ENCODE measurements at places on chromosomes 6 and 20.

DNA sequence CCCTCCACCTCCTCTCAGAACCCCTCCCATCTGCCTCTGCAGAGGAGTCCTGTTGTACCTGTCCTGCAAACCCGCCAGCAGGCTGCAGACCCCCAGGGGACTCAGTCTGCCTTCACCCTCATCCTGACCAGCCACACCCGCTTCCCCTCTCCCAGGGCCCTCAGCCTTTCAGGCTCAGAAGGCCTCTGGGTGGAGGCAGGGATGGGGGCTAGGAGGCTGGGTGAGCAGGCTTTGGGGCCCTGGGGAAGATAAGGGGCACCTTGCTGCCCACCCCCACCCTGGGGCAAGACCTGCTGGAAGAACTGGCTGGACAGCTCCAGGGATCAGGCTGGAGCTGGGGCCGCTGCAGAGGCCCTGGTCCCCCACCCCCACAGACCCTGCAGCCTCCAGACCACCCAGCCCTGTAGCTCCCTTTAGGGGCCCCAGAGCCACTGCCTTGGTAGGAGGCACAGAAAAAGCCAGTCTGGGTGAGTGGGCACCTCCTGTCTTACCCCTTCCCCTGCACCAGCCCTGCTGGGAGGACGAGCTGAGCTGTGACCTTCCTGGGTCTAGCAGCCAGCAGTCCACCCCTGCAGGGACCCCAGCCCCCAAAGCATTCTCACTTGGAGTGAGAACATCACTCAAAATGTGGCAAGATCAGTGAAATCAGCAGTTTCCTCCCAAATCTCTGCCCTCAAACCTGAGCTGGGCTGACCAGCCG, 5.2 kb downstream of the TEAD3 start:
- DNase-seq = no peak

DNA sequence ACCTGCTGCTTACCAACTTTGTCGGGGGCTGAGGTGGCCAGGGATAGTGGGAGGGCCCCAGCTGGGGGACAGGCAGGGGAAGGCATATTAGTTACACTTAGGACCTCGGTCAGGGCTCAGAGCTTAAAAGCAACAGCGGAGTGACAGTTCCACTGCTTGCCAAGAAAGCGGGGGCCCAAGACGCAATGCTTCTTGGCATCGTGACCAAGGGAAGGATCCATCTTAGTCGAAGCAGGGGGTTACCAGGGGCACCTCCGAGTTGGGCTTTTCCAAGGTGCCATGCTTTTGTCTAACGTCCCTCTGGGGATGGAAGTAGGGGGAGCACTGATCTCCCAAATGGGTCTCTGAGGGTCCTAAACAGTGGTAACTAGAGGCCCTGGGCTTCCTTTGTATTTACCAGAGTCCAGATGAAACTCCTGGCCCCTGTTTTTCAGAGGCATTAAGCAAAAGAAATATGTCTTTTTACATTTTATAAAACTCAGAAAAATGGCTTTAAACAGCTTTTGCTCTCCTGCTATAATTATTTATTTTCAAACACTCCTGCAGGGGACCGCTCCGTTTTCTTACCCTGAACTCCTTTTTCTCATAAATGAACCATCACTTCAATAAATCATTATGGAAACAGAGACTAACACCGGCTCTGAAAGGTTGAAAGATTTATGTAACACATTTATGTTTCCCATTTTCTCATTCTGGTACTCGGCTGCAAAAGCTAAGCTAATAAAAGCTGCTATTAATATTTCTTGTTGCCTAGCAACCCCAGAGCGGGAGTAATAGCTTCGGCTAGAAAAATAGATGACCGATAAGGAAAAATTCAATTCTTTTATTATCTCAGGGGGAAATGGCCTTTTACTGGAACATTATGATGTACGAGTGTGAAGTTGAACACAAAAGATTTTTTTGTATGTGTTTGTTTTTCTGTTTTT, 100.4 kb downstream of the TOX2 start:
- DNase-seq = no peak

DNA sequence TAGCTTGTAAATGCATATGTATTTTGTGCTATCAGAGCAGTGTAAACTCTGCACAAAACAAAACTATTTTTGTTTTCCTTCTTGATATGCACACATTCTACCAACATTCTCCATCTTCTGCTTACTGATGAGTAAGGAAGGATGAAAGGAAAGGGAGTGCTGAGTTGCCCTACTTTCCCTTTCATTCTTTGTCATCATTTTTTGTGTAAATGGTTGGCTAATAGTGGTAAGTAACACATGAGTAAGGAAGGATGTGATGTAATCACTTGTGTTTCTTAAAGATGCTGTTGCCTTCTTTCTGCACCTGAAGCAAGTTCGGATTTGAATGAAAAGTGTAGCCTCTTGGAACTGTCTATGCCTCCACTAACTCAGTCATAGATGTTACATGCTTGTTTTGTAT, 4.6 kb upstream of the REV3L start:
- DNase-seq = peak; percentile 31

GRCh38 chr6:127022302-127022701, 96.2 kb upstream of the RSPO3 start:
- peak; percentile 58 for DNase-seq

DNA sequence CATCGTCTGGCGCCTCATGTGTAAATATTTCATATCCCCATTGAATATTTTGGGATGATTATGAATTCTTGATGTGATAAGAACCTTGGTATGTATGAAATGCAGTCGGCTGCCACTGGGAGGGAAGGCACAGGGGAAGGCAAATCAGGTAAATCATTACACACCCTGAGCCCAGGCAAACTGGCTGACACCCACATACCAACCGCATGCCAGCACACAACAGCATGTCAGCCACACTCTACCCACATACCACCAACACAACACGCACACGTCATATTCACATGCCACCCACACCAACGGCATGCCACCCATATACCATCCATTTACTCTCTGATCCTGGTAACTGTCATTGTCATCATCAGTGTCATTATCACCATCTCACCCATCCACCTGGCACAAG, 28.3 kb upstream of the MDGA1 start:
- no peak for DNase-seq

DNA sequence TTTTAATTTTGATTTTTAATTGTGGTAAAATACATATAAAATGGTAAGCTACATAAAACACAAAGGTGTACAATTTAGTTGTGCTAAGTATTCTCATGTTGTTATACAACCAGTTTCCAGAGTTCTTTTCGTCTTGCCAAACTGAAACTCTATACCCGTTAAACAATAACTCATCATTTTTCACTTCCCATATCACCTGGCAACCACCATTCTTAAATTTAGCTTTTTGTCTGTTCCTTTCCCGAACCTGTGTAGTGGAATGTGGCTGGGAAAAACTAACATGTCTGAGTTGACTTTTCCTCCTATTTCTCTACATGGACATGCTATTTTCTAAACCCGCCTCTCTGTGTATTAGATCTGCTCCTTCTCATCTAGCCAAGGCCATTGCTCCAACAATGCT, 27.6 kb downstream of the RPRD1B start:
- DNase-seq = no peak

DNA sequence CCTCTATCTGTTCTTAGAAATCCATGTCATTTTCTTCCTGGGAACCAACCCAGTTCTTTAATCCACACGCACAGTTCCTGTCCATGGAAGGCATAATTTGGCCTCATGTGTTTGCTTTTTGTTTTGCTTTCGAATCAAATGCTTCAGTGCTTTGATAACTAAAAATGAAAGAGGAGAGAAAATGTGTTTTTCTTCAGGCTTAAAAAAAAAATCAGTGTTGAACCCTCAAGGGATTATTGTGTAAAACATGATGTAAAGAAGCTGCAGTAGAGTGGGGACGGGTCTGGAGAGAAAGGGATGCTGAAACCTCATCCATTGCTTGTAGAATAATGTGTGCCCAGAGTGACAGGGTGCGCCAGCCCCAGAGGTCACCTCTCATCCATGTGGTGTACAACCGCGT, 197.5 kb upstream of the JARID2 start:
- DNase-seq = no peak

GRCh38 chr20:9092113-9092512, 23.2 kb downstream of the PLCB4 start:
- no peak for DNase-seq

DNA sequence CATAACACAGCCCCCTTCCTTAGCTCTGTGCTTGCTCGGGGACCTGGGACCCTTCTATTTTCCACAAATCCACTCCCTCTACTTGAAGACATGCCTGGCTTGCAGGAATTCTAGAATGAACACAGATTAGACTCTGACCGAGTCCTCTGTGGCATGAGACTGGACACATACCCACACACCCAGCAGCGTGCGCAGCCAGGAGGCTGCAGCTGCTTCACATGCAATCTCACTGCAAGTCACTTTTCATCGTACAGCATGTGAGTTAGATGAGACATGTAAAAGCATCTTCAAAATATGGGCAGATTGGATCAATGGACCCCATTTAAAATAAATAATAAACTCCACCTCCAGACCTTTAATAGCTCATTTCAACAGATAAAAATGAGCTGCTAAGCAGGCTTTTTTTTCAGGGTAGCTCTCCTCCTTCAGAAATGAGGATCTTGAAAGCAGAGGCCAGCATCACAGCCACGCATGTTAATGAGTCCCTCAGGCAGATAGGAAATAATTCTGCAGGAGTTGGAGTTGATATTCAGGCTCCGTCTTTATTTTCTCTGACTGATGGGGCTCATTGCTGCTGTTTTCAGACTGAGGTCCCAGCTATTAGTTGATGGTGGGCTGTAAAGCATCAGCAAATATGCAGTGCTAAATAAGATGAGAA, 215.1 kb upstream of the GGTLC1 start:
- no peak for DNase-seq

GRCh38 chr6:79941489-79942151, 5.7 kb downstream of the ELOVL4 start:
- no peak for DNase-seq

Data from AG08395 (cell line).